HFF-Myc (cell line): ENCODE measurements at places on chromosomes 13 and 19.

DNA sequence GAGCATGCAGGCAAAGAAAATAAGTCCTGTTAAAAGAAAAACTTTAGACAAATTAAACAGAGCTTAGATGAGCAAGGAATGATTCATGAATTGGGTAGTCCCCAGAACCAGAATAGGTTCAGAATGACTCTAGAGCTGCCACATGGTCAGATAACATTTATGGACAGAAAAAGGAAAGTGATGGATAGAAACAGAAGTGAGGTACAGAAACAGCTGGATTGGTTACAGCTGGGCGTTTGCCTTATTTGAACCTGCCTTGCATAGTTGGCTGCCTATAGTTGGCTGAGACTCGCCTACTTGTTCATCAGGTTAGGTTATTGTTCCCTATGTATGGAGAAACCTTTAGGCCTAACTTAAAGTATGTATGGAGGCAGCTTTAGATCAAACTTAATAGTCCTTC is 35.4 kb downstream of the WDFY2 start:
- peak; percentile 50 for DNase-seq

- no peak for DNase-seq
These were observed 18.5 kb downstream of the RASL11A start for GRCh38 chr13:27289011-27289665.

GRCh38 chr13:34993470-34993869 is 51.4 kb downstream of the NBEA start:
- DNase-seq: no peak

- no peak for DNase-seq
These were observed 1.5 kb downstream of the KLK11 start for GRCh38 chr19:51024924-51025323.

DNA sequence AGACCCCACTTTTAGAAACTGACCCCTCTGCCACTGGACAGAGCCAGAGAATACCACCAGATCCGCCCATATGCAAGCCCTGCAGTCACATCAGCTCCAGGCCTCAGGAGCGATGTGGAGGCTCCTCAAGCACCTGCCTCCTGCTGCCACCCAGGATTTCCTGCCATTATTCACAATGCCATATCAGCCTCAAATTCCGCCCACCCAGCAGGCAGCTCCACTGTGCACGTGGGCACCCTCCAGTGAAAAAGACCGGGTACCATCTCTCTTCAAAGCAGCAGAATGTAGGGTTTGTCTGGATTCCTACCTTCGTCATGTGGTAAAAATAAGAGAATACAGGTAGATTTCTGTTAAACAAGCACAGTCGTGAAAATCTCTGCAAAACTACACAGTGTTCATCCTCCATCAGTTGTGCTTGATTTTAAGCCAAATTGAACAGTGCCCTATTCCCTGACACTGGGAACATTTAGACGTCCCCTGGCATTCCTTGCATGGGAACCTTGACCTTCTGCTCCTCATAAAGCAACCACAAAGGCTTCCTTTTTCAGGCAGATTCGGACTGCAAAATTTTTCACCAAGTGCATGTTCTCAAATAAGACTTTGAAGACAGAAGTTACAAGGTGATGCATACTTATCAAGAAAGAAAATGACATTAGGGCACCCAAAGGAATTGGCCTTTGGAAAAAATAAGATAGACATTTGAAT is 56.4 kb downstream of the FAM124A start:
- DNase-seq: no peak

- DNase-seq: no peak
These were observed 5.8 kb downstream of the CEBPG start for GRCh38 chr19:33379151-33379829.

GRCh38 chr13:110448230-110448629 is 113.3 kb downstream of the RAB20 start:
- no peak for DNase-seq

- peak; percentile 30 for DNase-seq
These were observed at the start of gene ZNF296 for GRCh38 chr19:45076029-45076850. Gene ZNF296, minus strand, starts transcription at chr19:45076478. Its CDS starts 105 bp downstream, at chr19:45076373.

DNA sequence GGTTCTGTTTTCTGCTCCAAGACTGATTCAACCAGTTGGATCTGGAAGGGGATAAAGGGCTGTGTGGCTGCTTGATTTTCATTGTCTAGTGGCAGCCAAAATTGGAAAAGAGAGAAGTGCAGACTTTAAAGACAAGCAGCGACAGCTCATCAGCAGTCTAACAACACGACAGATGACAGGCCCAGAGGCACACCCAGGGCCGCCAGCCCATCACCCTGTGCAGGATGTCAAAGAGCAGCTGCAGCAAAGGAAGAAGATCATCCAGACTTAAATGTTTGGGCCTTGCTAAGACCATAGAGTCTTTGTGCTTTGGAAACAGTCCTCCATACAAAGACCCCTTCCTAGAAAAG is 421.0 kb upstream of the KLF12 start:
- no peak for DNase-seq

DNA sequence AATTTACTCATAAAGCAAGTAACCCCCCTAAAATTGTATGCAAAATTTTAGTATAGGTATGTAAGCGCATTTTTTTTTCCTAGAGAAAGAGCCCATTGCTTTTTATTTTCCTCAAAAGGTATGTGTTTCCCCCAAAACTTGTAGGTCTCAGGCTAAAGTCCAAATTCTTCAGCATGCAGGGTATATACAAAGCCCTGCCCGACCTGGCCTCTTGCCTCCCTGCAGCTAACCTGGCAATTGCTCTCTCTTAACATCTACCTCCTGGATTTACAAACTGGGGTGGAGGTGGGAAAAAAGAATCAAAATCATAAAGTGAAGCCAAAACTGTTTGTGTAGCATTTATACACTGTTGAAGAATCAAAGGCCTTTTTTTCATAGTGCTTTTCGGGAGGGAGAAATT is 107.8 kb downstream of the KCNRG start:
- no peak for DNase-seq

DNA sequence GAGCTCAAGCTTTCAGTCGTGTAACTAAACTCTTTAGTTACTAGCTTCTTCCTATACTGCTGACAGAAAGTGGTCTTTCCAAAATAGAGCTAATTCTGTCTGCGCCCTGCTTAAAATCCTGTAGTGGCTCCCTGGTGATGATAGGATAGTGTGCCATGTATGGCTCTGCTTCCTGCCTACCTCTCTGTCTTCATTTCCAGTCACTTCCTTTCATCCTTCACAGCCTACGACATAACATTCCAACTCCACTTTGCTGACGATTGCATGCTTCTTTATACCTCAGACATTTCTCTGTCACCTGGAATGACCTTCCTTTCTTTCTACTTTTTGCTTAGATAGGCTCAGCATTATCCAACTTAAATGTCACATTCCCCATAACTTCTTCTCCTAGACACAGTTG is 190.8 kb downstream of the MAB21L1 start:
- DNase-seq: no peak

DNA sequence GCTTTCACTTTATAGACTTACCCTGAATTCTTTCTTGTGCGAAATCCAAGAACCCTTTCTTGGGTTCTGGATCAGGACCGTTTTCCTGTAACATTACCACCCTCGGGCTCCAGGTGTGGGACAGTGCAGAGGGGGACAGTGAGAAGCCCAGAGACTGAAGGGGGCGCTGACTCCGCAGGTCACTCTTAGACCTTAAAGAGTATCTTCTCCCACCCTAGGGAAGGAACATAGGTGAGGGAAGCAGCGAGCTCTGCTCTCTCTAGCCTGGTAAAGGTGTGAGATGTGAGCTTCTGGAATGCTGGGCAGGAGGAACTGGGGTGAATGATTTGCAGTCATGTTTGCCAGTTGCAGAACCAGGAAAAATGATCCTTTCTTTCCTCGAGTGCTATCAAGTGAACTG is 80.8 kb upstream of the ZNF507 start:
- no peak for DNase-seq

GRCh38 chr13:49353908-49354307 is 90.0 kb downstream of the CAB39L start:
- no peak for DNase-seq
